Peyer's patch (tissue), 4 donors: ENCODE measurements at places on chromosomes 1 and 21. TPM values are rescaled to one million over a fixed set of nuclear protein-coding genes. Genes with fewer than 3 reads are reported as not detected.

Gene MLLT11
- 0.27 TPM for total RNA-seq

Gene PIK3C2B
- 68.5 TPM for total RNA-seq

Gene MROH9
- total RNA-seq = not detected

Gene NR0B2
- not detected for total RNA-seq
